ENCODE measurements at places on chromosomes 16 and 17.
A peak's percentile ranks its signal among the peaks of the same experiment; 100 is the strongest.

DNA sequence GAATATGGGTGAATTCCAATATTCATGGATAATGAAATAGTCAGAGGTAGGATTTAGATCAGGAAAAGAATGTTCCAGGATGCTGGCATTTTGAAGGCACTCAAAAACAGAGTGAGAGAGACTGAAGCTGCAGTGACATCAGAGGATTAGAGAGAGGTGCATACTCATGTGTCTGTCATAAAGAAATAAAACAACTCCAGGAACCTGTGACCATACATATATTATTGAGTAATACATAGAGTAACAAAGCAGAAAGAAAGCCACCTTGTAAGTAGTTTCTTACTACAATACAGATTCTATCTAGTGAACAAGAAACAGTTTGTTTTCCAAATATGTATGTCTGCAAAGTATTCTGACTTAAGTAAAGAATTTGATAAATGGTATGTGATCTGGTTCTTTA lies 62.3 kb upstream of the PHOSPHO1 start:
- no peak for DNase-seq

DNA sequence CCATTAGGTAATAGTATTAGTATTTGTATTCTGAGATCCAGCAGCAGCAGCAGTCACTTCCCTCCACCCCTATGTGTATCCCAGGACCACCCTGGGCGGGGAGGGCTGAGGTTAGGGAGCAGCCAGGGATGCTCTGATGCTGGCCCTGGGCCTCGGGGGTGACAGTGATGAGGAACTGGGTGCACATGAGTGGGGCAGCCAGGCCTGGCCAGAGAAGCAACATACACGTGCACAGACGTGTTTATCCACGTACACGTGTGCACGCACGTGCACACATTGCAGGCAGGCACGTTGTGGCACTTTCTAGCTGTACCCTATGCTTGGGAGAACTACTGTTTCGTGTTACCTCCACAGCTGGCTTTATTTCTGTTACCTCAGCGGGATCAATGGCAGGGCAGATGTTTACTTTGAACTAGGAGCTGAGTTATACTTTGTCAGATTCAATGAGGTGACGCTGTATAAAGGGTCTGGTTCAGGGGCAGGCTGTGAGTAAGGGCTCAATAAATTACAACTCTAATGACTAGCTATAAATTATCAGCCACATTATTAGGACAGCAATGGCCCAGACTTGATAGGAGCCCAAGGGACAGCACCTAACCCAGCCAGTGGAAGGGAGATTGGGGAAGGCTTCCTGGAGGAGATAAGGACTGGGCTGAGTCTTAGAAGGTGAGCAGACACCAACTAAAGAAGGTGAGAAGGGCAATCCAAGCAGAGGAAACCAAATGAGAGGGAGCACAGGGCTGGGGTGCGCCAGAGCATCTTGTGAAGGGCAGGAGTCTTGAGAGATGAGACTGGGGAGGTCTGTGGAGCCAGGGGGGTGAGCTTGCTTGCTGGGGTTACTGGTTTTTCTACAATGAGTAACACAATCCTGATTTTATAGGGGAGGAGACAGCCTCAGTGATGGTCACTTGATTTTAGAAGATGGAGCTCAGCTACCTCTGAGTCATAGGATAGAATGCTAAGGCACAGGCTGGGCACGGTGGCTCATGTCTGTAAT lies 22.4 kb upstream of the CA4 start:
- DNase-seq, result no peak

GRCh38 chr17:12745486-12745885 lies 43.8 kb upstream of the ARHGAP44 start:
- DNase-seq, result no peak

DNA sequence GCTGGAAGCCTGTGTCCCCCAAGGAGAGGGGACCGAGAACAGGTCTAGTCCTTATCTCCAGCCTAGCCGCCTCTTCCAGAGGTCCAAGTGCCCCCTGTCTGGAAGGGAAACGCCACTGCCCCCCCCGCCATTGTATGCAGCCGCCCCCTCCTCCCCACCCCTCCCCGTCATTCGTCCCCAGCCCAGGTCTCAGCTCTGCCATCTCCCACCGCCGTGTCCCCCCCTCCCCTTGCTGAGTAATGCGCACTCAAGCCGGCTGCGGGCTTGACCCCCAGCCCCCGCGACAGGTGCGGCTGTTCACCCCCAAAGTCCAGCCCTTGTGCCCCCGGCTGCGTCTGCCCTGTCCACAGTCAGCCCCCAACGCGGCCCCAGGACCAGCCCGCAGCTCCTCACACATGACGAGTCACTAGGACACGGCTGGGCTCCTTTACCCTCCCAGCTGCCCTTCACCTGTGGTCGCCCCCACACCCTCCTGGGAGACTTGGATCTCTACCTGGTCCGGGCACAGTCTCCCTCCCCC lies 622 bp downstream of the GPRC5B start:
- DNase-seq, result no peak

DNA sequence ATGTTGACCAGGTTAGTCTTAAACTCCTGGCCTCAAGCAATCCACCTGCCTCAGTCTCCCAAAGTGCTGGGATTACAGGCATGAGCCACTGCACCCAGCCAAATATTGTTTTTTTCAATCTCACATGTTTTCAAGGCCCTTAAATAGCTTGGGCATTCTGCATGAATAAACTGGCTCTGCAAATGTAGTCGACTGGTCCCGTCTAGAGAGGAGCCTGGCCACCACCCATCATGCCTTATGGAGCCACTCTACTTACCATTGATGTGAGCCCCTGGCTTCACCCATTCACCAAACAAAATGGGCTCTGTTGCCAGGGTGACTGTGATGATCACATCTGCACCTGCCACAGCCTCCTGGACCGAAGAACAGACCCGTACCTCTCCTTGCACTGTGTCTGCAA lies 10.8 kb downstream of the CRYM start:
- no peak for DNase-seq

DNA sequence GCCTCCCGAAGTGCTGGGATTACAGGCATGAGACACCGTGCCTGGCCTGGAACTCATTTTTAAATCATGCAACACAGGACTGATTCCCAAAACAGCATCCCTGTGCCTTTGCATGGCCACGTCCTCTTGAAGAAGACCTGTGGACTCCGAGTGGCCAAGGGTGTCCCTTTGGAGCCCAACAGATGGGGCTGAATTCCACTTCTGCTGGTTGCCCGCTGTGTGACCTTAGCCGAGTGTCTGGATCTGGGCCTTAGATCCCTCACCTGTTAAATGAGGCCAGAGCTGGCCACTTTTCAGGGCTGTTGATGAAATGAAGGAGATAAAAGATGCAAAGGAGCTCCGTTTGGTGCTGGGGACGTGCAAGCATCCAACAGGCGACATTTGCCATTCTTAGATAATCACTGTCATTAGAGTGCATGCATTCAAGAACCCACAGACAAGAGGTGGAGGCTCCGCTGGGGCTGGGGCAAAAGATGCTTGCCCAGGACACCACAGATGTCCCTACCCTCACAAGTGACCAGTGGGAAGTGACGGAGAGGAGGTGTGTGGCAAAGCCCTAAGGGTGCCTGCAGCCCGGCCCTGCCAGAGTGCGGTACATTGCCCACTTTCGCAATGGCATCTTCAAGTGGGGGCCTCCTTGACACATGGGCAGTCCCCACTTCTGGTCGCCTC lies 354.1 kb upstream of the TNRC6C start:
- no peak for DNase-seq

DNA sequence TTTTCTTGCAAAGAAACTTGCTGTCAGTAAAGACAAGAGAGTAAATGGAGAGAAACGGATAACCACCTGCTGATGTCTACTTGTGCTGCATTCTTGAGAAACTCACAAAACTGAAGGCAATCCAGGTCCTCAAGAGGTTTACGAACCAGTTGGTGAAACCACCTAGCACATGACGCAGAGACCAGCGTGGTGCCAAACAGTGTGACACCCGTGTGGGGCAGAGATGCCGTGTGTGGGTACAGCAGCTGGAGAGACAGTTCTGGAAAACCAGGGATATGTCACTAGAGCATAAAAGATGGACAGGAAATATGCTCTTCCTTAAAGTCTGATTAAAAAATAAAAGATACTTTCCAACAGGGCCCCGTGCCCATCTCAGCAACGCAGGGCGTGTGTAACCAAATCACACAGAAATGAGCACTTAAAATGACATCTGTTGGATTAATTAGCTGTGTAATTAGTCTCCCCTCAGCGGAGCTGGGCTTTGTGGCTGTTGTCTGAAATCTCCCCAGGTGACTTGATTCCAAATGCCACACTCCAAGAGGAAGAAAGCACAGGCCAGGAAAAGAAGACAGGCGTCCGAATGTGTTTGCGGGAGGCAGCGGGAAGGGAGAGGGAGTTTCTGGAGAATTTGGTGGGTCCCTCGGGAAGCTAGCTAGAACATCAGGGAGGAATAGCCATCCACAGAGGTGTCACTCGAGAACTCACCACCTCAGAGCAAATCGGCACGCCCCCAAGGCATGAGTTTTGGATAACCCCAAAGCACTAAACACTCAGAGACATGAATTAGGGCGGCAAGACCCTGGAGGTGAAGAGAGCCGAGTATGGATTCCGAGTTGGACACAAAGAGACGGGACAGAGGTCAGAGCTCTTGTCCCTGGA lies 109.8 kb downstream of the ZFHX3 start:
- no peak for DNase-seq

DNA sequence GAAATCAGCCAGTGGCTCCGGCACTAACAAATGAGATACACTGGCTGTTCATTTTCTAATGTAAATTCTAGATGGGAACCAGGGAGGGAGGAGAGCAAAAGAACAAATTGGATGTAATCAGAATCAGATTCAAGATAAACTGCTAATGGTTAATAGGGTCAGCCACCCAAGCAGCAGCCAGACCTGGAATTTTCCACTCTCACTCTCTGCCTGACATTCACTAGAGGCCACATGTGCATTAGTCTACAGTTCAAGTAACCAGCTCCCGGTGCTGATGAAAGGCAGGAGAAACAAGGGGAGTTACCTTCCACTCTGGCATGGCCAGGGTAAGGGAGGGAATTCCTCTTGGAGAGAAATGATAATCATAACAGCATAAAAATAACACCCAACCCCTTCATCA lies 597.7 kb downstream of the TOX3 start:
- DNase-seq, result no peak

- DNase-seq, result no peak
Measured at GRCh38 chr16:57764341-57765159, 29.0 kb downstream of the KATNB1 start.

DNA sequence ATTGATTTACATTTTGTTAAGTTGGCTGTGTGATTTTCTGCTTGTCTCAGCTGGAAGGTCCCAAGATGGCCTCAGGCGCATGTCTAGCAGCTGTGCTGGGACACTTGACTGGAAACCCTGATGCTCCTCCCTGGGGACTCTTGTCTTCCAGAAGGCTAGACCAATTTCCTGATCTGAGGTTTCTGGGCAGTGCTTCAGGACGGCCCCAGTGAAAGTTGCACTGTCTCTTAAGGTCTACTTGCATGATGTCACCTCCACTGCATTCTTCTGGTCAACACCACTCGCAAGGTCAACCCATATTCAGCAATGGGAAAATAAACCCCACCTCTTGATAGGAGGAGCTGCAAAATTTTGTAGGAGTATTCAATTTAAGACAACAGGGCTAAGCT lies 116.0 kb downstream of the SALL1 start:
- no peak for DNase-seq

DNA sequence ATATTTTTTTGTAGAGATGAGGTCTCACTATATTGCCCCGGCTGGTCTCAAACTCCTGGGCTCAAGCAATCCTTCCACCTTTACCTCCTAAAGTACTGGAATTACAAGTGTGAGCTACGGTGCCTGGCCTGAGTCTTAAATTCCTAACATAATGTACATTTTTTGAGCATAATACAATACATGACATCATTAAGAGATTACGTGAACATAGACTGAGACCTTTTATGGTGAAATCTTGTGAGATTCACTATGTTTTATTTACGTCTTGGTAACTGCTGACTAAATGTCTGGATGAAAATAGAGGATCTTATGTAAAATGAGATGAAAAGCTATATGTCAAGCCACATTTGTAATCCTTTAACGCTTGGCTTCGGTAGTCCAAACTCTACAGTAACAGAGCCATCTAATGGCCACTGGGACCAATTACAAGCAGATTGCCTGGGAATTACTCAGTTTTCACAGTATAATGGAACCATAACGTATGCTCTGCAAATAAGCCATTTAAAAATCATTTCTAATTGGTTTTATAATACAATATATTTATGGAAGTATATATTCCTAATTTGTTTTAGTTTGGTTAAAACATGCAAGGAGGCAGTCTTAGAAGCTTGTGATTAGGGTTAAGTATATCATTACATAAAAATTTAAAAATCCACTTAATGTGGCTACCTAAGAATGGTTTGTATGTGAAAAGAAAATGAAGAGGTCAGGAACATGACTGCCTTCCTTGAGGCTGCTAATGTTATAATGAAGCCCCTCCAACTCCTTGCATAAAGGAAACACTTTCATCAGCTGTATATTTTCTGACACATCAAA lies 8.1 kb upstream of the EFCAB13 start:
- DNase-seq, result peak; percentile 11

- no peak for DNase-seq
Measured at GRCh38 chr16:74113545-74113944, 183.1 kb upstream of the PSMD7 start.

DNA sequence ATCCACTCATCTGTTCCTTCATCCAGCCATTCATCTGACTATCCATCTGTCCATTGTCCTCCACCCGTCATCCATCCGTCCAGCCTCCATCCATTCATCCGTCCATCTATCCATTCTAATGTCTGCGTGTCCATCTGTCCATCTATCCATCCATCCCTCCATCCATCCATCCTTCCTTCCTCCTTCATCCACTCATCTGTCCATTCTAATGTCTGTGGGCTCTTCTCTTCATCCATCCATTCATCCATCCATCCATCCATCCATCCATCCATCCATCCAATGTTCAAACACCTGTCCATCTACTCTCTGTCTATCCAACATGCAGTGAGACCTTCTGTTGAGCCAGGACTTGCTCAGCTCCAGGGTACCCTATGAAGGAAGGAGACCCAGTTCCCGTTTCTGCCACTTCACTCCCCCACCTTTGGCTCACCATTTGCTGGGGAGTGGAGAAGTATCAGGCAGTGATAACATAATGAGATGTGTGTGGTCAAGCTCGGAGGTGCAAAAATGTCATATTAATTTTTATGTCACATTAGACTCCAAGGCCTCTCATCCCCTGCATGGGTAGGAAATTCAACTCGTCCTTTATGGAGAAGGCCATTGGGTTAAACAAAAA lies 36.5 kb upstream of the ADGRG1 start:
- no peak for DNase-seq

- no peak for DNase-seq
Measured at GRCh38 chr16:83136924-83137323, 510.2 kb downstream of the CDH13 start.

DNA sequence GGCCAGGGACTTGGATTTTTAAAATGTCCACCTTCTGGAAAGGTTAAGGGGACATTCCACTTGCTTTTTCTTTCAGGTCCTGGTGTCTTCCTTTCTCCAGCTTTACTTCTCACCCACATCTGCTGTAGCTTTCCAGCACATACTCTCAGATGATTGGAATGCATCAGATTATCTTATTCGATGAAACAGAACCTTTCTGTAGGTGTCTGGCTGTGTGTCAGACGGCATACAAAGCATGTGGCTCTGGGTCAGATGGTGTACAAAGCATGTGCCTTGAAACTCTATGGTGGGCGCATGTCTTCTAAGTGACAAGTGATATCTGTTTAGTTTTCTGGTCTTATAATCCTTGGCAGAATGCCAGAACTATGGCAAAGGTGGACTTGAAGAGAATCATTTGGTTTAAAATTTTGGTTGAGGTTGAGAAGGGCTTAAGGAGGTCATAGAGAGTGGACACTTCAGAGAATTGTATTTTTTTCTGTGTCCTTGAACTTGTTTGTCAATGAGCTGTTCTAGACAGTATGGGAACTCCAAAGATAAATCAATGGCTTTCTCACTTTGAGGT lies 125.3 kb downstream of the FTO start:
- no peak for DNase-seq

- DNase-seq, result no peak
Measured at GRCh38 chr17:48571826-48572417, 6.2 kb downstream of the HOXB4 start.

GRCh38 chr17:74435775-74436359 lies 4.0 kb downstream of the GPRC5C start:
- DNase-seq, result no peak
